Iris pigment epithelial cell (primary cell): ENCODE measurements at places on chromosomes 7 and 10.

GRCh38 chr7:159141660-159142059 is 3.0 kb downstream of the VIPR2 start:
- no peak for DNase-seq

GRCh38 chr10:106044503-106044902 is 1120.0 kb downstream of the SORCS1 start:
- DNase-seq: no peak

GRCh38 chr7:71144963-71145362 is 13.0 kb downstream of the GALNT17 start:
- peak; percentile 4 for DNase-seq

GRCh38 chr10:51077507-51077906 is 3.2 kb downstream of the PRKG1 start:
- DNase-seq: no peak

GRCh38 chr10:69835875-69836730 is 34.4 kb downstream of the COL13A1 start:
- no peak for DNase-seq

- DNase-seq: peak; percentile 15
These were observed 50.0 kb upstream of the WIPI2 start for GRCh38 chr7:5139998-5140397.

DNA sequence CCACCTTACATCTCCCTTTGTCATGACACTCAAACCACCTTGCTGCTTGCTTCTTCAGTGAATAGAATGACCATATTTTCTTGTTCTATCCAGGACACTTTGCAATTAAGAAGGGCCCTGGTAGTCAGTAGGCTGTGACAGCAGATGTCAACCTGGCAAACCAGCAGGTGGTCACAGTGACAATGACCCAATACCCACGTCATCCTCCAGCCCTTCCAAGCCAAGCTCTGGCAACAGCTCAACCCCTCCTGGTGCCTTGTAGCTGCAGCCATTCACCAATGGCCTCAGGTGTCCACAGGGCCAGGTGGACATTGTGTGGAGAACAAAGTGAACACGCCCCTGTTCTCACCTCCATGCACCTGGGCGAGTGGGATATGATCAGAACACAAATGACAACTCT is 87.6 kb upstream of the MACROH2A2 start:
- DNase-seq: no peak

- DNase-seq: no peak
These were observed 34.0 kb upstream of the EZH2 start for GRCh38 chr7:148918058-148918596.

GRCh38 chr7:52897713-52898112 is 137.7 kb upstream of the POM121L12 start:
- no peak for DNase-seq
